Bronchial epithelial cell (primary cell): ENCODE measurements at places on chromosomes 16 and 17. TPM values are rescaled to one million over a fixed set of nuclear protein-coding genes. Genes with fewer than 3 reads are reported as not detected.

DNA sequence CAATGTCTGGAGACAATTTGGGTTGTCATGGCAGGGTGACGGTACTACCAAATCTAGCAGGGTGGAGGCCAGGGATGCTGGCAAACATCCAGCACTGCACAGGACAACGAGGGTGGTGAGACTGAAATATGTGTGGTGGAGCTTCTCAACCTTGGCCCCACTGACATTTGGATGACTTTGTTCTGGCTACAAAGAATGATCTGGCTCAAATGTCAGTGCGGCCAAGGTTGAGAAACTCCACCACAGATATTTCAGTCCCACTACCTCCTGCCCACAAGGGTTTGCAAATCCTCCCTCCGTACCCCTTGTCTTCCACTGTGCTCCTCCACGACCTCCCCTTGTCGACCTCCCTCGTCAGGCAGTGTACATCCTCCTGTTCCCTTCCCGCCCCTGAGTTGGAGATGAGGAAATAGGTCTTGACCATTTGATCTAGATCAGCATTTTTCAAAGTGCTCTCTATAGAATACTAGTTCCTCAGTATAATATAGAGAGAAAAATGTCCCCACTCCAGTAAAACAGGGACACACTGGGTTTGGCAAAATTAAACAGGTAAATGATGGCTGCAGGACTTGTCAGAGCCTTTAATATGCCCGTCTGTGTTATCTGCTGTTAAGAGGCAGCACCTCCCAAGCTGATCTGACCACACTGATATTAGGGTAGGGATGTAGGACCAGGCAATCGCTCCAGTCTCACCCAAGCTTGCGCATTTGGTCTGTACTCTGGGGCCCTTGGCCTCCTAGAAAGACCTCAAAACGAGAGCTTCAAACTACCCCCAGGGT, 6.8 kb downstream of the OSGIN1 start:
- no peak for DNase-seq

The HS3ST3B1 gene
- 0.26 and 0.53 TPM in 2 replicates for total RNA-seq

- no peak for DNase-seq
These were observed 9.4 kb upstream of the MYLK3 start for GRCh38 chr16:46757339-46758050.

- no peak for DNase-seq
These were observed 261 bp upstream of the B4GALNT2 start for GRCh38 chr17:49132317-49132698.

GRCh38 chr16:3780570-3780969, 63.2 kb upstream of the TRAP1 start:
- no peak for DNase-seq

GRCh38 chr17:38857271-38857670, 3.8 kb upstream of the RPL23 start:
- DNase-seq, result peak; percentile 33
